AG09319 (cell line): ENCODE measurements at places on chromosomes 11 and 22.

DNA sequence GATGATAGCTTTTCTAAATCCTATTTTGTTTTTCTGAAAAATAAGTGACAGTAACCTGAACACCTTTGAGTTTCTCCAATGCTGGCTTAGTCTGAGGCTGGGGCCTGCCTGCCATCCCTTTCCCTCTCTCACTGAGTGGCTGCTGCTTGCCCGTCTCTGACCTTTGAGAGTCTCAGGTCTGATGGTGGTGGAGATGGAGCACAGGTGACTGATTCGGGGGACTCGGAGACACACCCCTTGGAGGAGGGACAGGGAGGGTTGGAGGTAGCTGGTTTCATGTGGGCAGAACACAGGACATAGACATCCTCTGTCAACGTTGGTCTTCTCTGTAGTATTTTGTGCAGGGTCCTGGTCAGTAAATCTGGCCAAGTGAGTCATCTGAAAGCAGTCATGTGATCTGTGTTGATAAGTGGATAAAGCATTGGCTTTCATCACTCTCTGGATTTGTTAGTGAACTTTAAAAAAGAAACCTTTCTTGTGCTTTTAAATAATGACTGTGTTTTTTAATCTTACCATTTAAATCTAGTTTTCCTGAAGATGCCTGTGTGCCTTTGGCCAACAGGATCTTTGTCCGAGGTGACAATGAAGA, 47.1 kb upstream of the CLDN5 start:
- DNase-seq: no peak

- DNase-seq: no peak
Observed at GRCh38 chr11:15212876-15213275, 98.2 kb downstream of the INSC start.

GRCh38 chr22:45318168-45318557, 8.4 kb downstream of the FAM118A start:
- DNase-seq: peak; percentile 82

DNA sequence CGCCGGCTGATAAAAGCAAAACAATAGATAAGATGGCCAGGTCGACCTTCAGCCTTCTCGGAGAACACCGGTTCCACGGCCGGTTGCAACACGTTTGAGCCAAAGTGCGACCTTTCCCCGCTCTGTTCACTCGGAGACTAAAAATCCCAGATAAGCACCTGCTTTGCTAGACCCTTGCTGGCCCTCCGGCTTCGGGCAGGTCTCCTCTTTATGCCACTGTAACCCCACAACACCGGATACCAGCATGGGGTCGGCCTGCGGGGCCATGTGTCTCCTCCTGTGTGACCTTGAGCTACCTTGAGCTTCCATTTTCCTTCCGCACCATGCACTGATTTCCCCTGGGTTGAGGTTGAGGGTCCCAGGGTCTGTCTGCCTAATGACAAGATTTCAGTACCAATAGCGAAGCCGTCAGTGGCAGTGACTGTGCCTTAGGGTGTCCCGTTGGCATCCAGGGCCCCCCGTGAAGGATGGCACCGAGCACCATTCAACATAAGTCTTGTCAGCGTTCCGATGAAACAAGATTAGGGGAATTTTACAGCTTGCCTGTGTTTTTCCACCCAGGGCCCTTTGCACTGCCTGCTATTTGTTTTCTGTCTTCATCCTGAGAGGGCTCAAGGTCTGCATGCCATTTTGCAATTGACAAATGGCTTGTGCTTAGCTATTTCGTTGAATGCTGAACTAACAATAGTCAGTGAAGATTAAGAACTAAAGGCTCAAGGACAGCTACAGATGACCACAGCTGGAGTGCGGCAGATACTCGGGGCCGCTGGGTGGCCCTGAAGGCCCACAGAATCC, 118.6 kb downstream of the KCNQ1 start:
- no peak for DNase-seq

- DNase-seq: no peak
Observed at GRCh38 chr22:22431271-22432220, 77.0 kb downstream of the ZNF280B start.

GRCh38 chr11:129365816-129366215, 9.8 kb upstream of the BARX2 start:
- DNase-seq: no peak

- DNase-seq: no peak
Observed at GRCh38 chr11:127247261-127247851, 246.8 kb upstream of the KIRREL3 start.

GRCh38 chr11:87110443-87111131, 72.9 kb downstream of the TMEM135 start:
- DNase-seq: no peak

DNA sequence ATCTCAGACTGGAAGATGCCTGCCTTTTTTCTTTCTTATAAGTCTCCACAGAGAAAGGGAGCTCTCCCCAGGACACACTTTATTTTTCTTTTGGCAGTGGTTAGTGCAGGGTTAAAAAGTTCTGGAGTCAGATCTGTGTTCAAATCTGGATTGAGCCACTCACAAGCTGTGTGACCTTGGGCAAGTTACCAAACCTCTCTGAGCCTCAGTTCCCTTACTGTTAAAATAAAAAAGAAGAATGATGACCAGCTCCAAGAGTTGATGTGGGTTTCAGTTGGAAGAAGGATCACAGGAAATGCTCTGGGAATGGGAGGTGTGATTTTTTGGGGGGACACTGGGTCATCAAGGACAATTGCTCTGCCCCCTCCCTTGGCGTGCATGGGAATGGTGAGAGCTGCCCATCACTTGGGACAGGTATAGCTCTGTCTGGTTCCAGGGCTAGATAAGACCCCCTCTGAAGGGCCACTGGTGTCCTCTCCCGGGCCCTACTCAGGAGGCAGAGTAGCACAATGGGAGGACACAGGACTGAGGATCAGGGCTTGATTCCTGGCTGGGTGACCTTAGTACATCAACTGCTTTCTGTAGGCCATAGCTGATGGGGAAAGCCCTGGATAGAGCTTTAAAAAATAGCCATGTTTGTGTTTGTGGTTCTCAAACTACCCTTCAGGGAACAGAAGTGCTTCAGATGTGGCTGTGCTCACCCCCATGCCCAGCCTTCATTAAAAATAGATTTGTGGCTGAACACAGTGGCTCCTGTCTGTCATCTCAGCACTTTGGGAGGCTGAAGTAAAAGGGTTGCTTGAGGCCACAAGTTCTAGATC, 228.3 kb downstream of the MIAT start:
- no peak for DNase-seq

- DNase-seq: no peak
Observed at GRCh38 chr11:74086242-74086884, 77.5 kb upstream of the UCP3 start.

DNA sequence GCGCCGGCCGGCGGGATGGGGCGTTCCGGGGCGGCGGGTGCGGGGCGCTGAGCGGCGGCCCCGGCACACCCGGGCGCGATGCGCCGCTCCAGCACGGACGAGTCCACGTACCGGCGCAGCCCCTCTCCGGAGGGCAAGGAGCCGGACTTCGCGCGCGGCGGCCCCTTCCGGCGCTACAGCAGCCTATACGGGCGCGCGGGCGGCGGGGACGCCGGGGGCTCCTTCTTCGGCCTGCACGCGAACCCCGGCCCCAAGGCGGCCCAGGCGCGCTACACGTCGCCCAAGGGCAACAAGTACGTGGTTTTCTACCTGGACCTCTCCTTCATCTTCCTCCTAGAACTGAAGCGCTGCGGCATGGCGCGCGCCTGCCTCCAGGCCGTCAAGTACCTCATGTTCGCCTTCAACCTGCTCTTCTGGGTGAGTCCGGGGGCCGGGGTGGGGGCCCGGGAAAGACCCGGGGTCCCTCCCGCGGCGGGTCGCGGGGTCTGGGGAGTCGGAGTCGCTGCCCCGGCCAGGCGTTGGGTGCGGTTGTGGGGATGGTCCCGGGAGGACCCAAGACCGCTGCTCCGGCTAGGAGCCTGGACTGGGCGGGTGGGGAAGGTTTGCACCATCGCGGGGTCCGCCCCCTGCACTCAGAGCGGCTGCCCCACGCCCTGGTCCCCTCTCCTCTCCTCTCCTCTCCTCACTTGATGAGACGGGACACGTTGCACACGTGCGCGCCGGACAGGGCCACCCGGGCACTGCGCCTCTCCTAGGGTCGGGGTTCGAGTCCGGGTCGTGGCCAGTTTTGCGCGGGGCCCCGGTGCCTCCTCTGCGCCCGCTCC, 7.5 kb downstream of the TSPAN4 start:
- DNase-seq: no peak

GRCh38 chr11:133693110-133693509, 152.2 kb downstream of the SPATA19 start:
- DNase-seq: no peak

GRCh38 chr11:65058419-65059054, at the start of gene NAALADL1:
Gene NAALADL1, minus strand, starts transcription at chr11:65058553. Its CDS starts 32 bp downstream, at chr11:65058521.
- DNase-seq: no peak

DNA sequence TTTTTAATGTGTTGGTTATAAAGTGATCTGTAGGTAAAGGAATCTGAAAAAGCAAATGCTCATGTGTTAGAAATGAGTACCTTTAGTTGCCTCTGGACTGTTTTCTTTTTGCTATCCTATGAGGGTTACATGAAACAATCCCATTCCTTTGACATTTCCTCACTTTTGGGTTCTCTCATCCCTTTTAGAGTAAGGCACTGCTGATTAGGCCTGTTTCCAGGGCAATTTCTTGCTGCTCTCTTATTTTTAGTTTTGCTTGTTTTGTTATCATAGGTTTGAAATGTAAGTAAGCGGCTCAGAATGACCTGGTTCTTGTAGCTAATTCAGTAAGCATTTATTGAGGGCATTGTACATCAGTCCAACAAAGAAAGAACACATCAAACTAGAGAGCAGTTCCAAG, 138.9 kb downstream of the DDX10 start:
- DNase-seq: no peak

- DNase-seq: no peak
Observed at GRCh38 chr11:79377406-79377805, 63.4 kb downstream of the TENM4 start.
